DND-41 (cell line): ENCODE measurements at places on chromosomes 7 and 10.

DNA sequence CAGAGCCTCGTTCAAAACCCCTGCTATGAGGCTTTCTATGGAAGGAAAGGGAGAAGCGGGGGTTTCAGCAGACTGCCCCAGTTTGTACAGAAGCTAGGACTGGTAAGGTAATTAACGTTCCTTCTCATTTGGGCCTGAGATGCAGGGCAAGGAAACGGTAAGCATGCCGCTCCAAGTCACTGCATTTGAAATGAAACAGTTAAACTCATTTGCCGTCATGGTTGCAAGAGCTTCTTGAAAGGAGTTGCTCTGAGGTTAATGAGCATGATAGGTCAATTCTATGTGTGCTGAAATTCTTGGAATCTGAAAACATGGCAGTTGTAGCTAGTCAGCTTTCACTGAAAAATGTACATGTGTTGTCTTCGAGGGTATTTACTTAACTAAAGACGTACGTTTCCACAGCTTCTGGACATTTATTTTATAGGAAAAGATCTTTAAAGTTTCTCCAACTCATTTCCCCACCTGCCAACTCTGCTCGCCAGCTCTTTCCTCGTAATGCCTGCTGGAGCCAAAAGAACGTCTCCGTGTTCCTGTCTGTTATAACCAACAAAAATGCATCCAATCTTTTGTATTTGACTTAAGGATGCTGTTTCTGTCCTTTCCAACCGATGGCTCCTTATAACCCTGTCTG is 73.3 kb downstream of the ADAM12 start:
- no peak for DNase-seq
- no peaks in the 10 kb centered on the region for H3K36me3 ChIP-seq
- no peaks in the 10 kb centered on the region for H3K4me1 ChIP-seq
- H3K27ac ChIP-seq, result no peak overlapping the region

- no peaks in the 10 kb centered on the region for H3K36me3 ChIP-seq
- H3K27me3 ChIP-seq, result no peaks in the 10 kb centered on the region
- DNase-seq, result no peak
Measured at GRCh38 chr10:54854389-54854788, 53.4 kb upstream of the PCDH15 start.

- no peak overlapping the region for H3K27ac ChIP-seq
- H3K4me3 ChIP-seq, result no peak overlapping the region
- H3K27me3 ChIP-seq, result peaks cover 4% of the 10 kb centered on the region
- no peak for DNase-seq
Measured at GRCh38 chr7:141949911-141950310, 3.1 kb upstream of the CLEC5A start.

DNA sequence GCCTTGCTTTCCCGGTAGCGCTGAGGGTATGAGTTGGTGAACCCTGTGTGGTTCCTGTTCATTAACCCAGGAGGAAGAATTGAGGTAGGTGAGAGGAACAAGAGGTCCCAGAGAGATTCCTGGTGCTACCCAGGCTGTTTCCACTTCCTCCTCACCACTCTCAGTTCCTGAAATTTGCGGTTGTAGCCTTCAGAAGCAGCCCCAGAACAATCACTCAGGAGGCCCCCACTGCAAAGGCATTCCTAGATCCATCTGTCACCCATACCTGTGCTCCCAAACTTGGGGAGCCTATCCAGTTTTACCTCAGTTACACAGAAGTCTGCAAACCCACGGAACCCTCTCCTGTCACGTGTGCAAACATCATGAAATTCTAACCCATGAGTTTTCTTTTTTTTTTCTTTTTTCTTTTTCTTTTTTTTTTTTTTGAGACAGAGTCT is 9.0 kb upstream of the PIP4K2A start:
- H3K4me1 ChIP-seq, result no peaks in the 10 kb centered on the region
- DNase-seq, result no peak
- no peak overlapping the region for H3K27ac ChIP-seq
- no peak overlapping the region for H3K4me3 ChIP-seq
